ENCODE measurements at places on chromosomes 6 and 20. TPM values are rescaled to one million over a fixed set of nuclear protein-coding genes. Genes with fewer than 3 reads are reported as not detected.

The BCAS1 gene
- total RNA-seq: not detected

The COL10A1 gene
- total RNA-seq: not detected

The DUSP22 gene
- total RNA-seq: 55.9 TPM

The SMLR1 gene
- total RNA-seq: not detected

The SPDEF gene
- not detected for total RNA-seq

The NMBR gene
- not detected for total RNA-seq

The SLC22A2 gene
- total RNA-seq: not detected
